ENCODE measurements at places on chromosomes 5 and 9. TPM values are rescaled to one million over a fixed set of nuclear protein-coding genes. Genes with fewer than 3 reads are reported as not detected.

The GABRG2 gene
- not detected for total RNA-seq

The IFNA13 gene
- not detected for total RNA-seq

The NUTM2F gene
- not detected for total RNA-seq

The PPP3R2 gene
- total RNA-seq, result not detected

The ADAMTS13 gene
- total RNA-seq, result 0.53 TPM

The PRRT1B gene
- not detected for total RNA-seq

The FOXI1 gene
- total RNA-seq, result not detected

The RNF44 gene
- 3.2 TPM for total RNA-seq

The FOXD4L3 gene
- total RNA-seq, result not detected

The MGAT1 gene
- total RNA-seq, result 84.3 TPM

The C5orf34 gene
- 4.2 TPM for total RNA-seq

The CSF1R gene
- not detected for total RNA-seq

The SPATA31C1 gene
- total RNA-seq, result not detected

The GFPT2 gene
- total RNA-seq, result 0.46 TPM

The CBY3 gene
- 0.26 TPM for total RNA-seq

The FBXL17 gene
- 4.6 TPM for total RNA-seq
